ENCODE measurements at places on chromosomes 7 and 10.

DNA sequence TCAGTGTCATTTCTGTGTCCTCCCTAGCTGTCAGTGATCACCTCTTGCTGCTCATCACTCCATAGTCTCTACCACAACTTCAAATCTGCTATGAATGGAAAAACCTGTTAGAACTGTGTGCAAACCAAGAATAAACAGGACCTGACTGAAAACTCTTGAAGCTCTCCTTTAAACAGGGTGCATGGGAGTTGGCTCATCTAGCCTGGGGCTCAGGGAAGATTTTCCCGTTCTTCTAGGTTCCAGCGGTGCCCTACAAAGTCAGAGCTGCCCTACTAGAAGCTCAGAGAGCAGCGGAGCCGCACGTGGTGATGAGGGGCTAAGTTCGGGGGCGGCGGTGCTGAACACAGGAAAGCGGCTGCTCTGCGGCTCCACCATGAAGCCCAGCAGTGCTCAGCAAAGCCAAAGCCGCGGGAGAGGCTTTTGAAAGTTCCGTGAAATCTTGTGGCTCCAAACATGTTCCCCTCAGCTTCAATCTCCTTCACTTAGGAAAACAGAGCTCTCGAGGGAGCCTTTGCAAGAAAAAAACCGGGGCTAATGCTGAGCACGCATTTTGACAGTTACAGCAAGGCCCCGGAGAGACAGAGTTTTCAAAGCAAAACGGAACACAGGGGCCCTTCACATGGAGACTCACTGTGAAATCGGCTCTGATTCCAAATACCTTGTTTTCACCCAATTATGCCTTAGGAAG is 30.5 kb downstream of the RGS10 start:
- no peak for DNase-seq

GRCh38 chr10:19966751-19967150 is 150.5 kb downstream of the PLXDC2 start:
- DNase-seq: no peak

DNA sequence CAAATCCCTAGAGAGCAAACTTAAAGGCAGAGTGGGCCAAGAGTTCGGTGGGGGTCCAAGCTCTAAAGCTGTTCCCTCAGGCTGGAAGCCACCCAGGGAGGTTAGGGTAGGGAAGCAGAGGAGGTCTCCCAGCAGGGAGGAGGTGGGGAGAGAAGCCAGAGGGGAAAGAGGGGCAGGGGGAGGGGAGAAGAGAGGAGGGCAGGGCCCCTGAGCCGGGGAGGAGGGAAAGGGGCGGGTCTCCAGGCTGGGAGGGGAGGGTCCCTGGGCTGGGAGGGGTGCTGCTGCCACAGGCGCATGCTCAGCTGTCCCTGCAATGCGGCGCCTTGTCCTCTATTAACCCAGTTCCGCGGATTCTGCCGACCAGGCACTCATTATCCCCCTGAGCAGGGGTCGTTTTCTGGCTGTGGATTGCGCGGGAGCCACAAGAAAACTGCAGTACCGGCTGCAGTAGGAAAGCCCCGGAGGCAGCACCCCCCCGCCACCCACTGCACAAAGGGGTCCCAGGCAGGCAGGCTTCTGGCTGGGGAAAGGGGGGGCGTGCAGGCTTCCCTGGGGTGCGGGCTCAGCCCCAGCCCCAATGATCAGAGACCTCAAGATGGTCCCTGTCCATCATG is 49.3 kb downstream of the CAMK2B start:
- no peak for DNase-seq

- DNase-seq: no peak
These were observed 245.8 kb downstream of the FRMD4A start for GRCh38 chr10:14084875-14085274.

DNA sequence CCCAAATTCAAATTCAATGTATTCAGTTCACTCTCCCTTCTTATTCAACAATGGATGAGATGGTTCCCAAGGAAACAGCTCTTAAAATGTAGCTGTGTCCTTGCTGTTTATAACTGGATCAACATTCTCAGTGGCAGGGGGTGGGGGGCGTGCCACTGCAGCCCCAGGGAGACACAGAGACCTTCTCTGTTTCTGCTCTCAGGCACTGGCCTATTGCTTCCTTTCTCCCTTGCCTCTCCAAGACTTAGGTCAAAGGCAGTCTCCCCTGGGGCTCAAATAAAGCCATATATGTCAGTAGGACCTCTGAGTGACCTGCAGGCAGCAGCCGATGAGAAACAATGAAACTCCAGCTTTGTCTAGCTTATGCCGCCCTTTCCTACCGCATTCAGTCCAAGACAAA is 20.7 kb downstream of the VSTM4 start:
- DNase-seq: no peak

DNA sequence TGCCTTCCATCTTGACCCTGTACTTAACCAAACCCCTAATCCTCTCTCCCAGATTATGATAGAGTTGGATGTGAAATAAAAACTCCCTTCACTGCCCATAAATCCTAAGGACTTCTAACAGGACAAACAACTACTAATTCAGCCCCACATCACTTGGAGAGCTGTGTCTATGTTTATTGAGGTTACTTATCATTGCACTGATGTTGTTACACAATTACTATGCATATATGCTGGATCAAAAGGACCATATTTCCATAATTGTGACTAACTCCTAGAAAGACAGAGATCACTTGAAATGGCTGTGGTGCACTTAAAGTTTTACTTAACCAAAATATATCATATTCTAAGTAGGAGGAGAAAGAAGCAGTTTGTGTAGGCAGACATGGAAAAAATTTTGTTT is 144.9 kb upstream of the AGK start:
- no peak for DNase-seq

GRCh38 chr10:127585519-127586023 is 36.5 kb downstream of the NPS start:
- DNase-seq: no peak

DNA sequence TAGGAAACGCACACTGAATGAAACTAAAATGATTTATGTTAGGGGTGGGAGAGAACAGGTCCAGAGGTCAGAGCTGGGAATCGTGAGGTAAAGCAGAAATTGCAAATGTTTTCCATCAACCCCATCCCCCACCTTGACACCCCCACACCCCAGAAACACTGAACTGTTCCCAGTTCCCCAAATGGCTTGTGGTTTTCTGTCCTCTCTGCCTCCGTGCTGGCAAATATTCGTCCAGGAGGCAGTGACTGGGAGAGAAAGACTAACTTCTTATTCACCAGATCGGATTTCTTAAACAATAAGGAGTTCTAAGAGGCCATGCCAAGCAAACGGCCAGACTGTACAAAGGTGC is 730 bp upstream of the RASSF4 start:
- DNase-seq: no peak

GRCh38 chr7:3916146-3916545 is 615.1 kb downstream of the SDK1 start:
- no peak for DNase-seq

GRCh38 chr7:146660839-146661238 is 544.2 kb downstream of the CNTNAP2 start:
- DNase-seq: no peak

DNA sequence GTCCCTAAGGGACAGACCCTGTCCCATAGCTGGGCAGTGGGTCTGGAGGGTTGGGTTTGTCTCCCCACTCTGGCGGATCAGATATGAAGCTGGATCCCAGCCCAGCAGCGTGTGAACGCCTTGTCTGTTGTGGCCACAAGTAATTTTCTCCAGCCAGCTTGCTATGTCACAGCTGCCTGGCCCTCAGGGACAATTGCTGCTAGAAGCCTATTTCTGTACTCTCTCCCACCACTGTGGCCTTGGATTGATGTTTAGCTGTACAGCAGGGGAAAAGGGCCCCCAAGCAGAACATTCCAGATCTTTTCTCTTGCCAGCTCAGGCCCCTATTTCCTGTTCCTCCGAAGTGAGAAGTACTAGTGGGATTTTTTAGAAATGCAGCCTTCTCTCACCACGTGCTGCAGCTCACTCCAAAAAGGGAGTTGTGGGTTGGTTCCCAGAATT is 53.5 kb upstream of the WAC start:
- no peak for DNase-seq

GRCh38 chr7:51085034-51085692 is 231.4 kb downstream of the COBL start:
- no peak for DNase-seq

GRCh38 chr10:107614939-107615685 is 450.6 kb upstream of the SORCS1 start:
- no peak for DNase-seq

Measured in anterior cingulate cortex (tissue), 58 donors.